ENCODE measurements at places on chromosomes 7 and 10. TPM values are rescaled to one million over a fixed set of nuclear protein-coding genes. Genes with fewer than 3 reads are reported as not detected.

DNA sequence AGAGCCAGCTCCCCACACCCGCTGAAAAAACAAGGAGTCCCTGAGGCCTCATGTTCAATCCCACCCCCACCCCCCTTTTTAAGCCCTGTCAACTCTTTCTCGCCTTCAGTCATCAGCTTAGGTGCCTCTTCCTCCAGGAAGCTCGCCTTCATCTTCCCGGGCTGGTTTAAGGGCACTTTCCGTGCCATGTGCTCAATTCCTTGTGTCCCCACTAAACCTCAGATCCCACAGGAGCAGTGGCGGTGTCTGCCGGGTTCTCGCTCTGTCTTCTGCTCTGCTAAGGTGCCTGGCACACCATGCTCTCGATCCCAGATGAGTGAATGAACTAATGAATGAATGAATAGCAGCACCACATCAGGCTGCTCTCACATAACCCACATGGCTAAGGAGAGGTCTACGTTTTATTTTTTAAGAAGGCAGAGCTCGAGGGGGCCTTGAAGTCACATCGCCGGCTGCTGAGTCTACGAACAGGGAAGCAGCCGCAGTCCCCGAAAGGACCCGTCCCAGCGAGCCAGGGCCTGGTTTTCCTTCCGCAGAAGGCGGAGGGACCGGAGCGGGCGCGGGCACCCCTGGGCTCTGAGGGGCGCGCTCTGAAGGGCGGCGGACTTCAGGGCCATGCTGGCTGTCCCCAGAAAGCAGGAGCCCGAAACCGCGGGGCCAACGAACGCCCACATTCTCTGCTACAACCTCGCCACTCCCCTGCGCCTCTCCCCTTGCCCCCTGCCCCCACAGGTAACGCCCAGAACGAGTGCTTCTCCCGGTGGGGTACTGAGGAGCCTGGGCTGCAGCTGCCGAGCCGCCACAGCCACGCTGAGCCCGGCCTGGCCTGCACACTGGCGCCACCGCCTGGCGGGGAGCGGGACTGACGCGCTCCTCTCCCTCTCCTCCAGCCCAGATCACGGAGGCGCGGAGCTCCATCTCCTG, 73.4 kb upstream of the KCNMA1 start:
- H3K27ac ChIP-seq, result no peak overlapping the region
- peak; percentile 64 for DNase-seq
- H3K4me3 ChIP-seq, result peak overlapping the region; percentile 75
- H3K27me3 ChIP-seq, result peaks cover 12% of the 10 kb centered on the region
- H3K4me1 ChIP-seq, result peaks cover 2% of the 10 kb centered on the region
- no peaks in the 10 kb centered on the region for H3K36me3 ChIP-seq

DNA sequence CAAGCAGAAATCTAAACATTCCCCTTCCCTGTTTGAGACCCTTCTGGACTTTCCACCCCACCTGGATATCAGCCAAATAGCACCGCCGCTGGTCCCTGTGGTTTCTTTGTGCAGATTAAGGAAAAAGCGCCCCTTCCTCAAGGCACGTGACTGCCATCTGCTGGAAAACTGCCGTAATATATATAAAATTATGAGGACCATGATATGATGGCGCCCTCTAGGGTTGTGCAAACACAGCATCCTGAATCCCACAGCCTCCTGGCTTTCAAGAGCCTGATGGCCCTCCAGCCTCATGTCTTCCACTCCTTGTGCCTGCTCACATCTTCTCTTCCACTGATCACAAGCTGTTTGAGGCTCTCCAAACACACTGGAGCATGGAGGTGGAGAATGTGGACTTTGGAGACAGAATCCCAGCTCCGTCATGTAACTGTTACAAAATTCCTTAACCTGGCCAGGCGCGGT, 121.3 kb downstream of the MYL10 start:
- peaks cover 8% of the 10 kb centered on the region for H3K27me3 ChIP-seq
- H3K36me3 ChIP-seq, result no peaks in the 10 kb centered on the region
- no peaks in the 10 kb centered on the region for H3K4me1 ChIP-seq

- H3K36me3 ChIP-seq, result no peaks in the 10 kb centered on the region
- no peaks in the 10 kb centered on the region for H3K27me3 ChIP-seq
- H3K27ac ChIP-seq, result no peak overlapping the region
- H3K4me1 ChIP-seq, result no peaks in the 10 kb centered on the region
- H3K4me3 ChIP-seq, result no peak overlapping the region
- DNase-seq, result no peak
Measured at GRCh38 chr10:10515479-10516204, 502.0 kb upstream of the CELF2 start.

- peaks cover 1% of the 10 kb centered on the region for H3K27me3 ChIP-seq
- no peak overlapping the region for H3K4me3 ChIP-seq
- H3K27ac ChIP-seq, result no peak overlapping the region
- H3K36me3 ChIP-seq, result no peaks in the 10 kb centered on the region
- DNase-seq, result no peak
Measured at GRCh38 chr10:106560925-106561640, 603.4 kb downstream of the SORCS1 start.

DNA sequence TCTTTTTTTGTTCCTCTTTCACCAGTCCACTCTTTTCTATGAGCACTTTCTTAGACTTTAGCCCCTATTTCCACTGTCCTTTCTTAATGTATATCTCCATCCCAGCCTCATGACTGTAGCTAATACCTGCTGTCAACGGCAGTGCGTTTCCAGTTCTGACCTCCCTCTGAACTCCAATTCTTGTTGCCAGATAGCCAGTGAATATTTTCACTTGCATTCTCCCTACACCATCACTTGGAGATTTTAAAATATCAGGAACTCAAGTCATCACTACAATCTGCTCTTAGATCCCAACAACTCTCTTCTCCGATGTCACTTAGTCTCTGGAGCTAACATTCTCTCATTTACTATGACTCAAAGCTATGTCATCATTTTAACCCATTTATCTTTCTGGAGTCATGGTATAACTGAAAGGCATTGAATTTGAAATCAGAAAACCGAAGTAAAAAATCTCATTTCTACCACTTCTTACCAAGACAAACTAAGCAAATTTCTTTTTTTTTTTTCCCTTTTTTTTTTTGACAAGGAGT, 5.1 kb upstream of the SLC16A12 start:
- H3K27me3 ChIP-seq, result peaks cover 11% of the 10 kb centered on the region
- no peak overlapping the region for H3K4me3 ChIP-seq
- DNase-seq, result no peak
- H3K4me1 ChIP-seq, result no peaks in the 10 kb centered on the region
- no peak overlapping the region for H3K27ac ChIP-seq
- H3K36me3 ChIP-seq, result no peaks in the 10 kb centered on the region

DNA sequence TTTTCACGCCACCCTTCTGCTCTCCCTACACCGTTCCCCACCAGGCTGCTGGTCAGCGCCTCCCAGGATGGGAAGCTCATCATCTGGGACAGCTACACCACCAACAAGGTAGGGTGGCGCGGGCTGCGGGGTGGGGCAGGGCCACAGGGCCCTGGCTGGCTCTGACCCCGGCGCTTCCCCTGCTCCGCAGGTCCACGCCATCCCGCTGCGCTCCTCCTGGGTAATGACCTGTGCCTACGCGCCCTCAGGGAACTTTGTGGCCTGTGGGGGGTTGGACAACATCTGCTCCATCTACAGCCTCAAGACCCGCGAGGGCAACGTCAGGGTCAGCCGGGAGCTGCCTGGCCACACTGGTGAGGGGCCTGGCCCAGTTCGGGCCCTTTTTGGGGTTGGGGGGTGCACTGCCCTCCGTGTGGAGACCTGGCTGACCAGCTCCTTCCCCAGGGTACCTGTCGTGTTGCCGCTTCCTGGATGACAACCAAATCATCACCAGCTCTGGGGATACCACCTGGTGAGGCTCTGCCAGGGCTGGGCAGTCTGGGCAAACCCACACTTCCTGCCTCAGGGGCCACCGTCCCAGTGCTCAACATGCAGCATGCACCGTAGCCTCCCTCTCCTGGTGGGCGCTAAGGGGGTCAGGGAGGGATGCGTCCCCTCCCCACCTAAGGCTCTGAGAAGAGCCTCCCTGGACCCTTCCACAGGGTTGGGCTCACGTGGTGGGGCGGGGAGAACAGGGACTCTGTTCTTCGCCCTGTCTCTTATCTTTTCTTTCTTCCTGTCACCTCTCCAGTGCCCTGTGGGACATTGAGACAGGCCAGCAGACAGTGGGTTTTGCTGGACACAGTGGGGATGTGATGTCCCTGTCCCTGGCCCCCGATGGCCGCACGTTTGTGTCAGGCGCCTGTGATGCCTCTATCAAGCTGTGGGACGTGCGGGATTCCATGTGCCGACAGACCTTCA, 4.0 kb downstream of the GNB2 start:
- peak overlapping the region; percentile 98 for H3K27ac ChIP-seq
- H3K36me3 ChIP-seq, result no peaks in the 10 kb centered on the region
- no peak for DNase-seq
- H3K4me1 ChIP-seq, result peaks cover 15% of the 10 kb centered on the region
- peaks cover 24% of the 10 kb centered on the region for H3K27me3 ChIP-seq

- peak overlapping the region; percentile 90 for H3K27ac ChIP-seq
- peak; percentile 24 for DNase-seq
- no peaks in the 10 kb centered on the region for H3K36me3 ChIP-seq
- H3K27me3 ChIP-seq, result no peaks in the 10 kb centered on the region
- peak overlapping the region; percentile 45 for H3K4me3 ChIP-seq
Measured at GRCh38 chr10:60237977-60238758, 151.5 kb downstream of the ANK3 start.

GRCh38 chr7:112359086-112359485, 91.2 kb upstream of the IFRD1 start:
- H3K4me3 ChIP-seq, result no peak overlapping the region
- no peaks in the 10 kb centered on the region for H3K27me3 ChIP-seq
- no peaks in the 10 kb centered on the region for H3K4me1 ChIP-seq
- H3K36me3 ChIP-seq, result no peaks in the 10 kb centered on the region
- DNase-seq, result no peak

DNA sequence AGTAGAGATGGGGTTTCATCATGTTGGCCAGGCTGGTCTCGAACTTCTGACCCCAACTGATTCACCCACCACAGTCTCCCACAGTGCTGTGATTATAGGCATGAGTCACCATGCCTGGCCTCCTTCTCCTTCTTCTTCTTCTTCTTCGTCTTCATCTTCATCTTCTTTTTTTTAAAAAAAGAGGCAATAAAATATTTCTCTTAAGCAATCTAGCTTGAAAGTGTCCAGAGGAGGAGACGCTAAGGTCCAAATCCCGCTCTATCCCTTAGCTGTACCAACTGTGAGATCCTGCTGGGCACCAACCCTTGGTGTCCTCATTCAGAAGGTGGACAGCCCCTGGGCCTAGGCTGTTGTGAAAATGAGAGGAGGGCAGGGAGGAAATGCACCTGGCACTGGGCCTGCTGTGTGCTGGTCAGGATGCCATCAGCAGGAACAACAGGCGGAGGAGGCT, 13.9 kb upstream of the PSAP start:
- H3K4me3 ChIP-seq, result no peak overlapping the region
- no peaks in the 10 kb centered on the region for H3K27me3 ChIP-seq
- no peak overlapping the region for H3K27ac ChIP-seq
- DNase-seq, result no peak
- no peaks in the 10 kb centered on the region for H3K36me3 ChIP-seq

DNA sequence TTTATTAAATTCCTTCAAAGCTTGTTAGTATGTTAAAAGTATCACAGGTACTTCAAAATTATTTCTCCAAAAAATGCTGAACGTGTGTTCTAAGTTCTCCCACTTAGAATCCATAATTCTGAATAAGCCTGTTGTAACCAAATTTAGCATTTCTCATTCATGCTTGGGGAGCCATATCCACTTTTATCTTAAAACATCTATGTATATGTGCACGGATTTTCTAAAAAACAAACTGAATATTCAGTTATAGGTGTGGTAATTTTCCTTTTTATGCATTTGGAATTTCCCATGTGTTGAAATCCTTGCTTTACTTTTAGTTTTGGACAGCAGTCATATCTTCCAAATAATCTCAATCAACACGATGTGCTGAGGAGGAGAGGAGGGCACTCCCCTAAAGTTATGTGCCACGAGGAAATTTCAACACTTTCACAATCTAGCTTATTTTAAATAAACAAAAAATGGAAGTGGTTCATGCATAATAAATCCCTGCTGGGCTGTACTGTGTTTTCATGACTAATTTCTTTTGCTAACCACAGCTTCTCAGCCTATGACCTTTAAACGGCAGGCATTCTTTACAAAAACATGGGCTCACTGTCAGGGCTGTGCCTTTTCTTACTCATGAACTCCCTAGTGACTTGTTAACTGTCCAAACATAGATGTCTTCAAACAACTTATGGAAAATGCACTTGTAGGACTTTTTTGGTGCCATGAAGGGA, 380.3 kb upstream of the SEMA3C start:
- H3K4me3 ChIP-seq, result no peak overlapping the region
- no peak for DNase-seq
- H3K27ac ChIP-seq, result no peak overlapping the region
- H3K4me1 ChIP-seq, result no peaks in the 10 kb centered on the region

DNA sequence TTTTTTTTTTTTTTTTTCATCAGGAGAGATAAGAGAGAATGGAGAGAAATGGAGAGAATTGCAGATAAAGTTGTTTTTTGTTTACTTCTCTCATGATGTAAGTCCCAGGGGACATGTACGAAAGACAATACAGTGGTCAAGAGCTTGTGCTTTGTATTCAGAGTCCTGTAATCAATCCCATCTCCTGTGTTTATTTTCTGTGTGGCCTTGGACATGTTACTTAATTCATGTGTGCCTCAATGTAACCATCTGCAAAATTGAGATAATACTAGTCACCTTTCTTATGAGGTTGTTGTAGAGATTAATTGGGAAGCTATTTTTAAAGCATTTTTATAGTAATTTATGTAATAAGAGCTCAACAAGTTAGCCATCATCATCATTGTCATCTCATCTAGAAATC, 117.5 kb downstream of the CDK14 start:
- no peak overlapping the region for H3K27ac ChIP-seq
- H3K4me1 ChIP-seq, result no peaks in the 10 kb centered on the region
- H3K36me3 ChIP-seq, result no peaks in the 10 kb centered on the region
- H3K27me3 ChIP-seq, result no peaks in the 10 kb centered on the region
- H3K4me3 ChIP-seq, result no peak overlapping the region
- DNase-seq, result no peak

DNA sequence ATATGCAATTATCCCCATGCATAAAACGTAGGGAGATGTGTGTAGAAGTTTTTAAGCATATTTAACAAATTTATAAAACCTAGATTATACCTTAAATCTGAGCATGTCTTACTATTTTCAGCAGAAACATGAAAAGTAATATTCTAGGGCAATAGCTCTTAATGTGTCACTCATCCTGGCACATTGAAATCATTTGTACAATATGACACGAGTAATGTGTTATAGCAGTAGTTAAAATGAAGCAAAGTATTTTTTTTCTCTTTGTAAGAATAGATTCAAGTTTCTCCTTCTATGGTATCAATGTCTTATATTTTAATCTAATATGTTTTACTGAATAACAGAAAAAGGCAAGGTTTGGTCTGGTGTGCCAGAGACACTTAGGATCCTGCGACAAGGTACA, 274.9 kb upstream of the PLXDC2 start:
- no peaks in the 10 kb centered on the region for H3K4me1 ChIP-seq
- H3K4me3 ChIP-seq, result no peak overlapping the region
- no peak for DNase-seq
- H3K27ac ChIP-seq, result no peak overlapping the region
- H3K27me3 ChIP-seq, result peaks cover 3% of the 10 kb centered on the region

TFEC gene
- 0.31 TPM for polyA plus RNA-seq

KIF11 gene
- 0.55 TPM for polyA plus RNA-seq

CALCR gene
- not detected for polyA plus RNA-seq

ADRA2A gene
- not detected for polyA plus RNA-seq

Measured in immature natural killer cell (primary cell).